ENCODE measurements at places on chromosomes 1 and 21. TPM values are rescaled to one million over a fixed set of nuclear protein-coding genes. Genes with fewer than 3 reads are reported as not detected.

MANEAL gene
- polyA plus RNA-seq: 4.6 TPM

SMG7 gene
- polyA plus RNA-seq: 37.7 TPM

SLC45A3 gene
- polyA plus RNA-seq: 3.3 TPM

PTGER3 gene
- polyA plus RNA-seq: not detected

ZSCAN20 gene
- polyA plus RNA-seq: 1.3 TPM

FOXD3 gene
- not detected for polyA plus RNA-seq

KIF2C gene
- polyA plus RNA-seq: 38.0 TPM

CD84 gene
- not detected for polyA plus RNA-seq

TEDDM1 gene
- not detected for polyA plus RNA-seq

TDRD5 gene
- polyA plus RNA-seq: not detected

OR6N1 gene
- polyA plus RNA-seq: not detected

CLCNKA gene
- not detected for polyA plus RNA-seq

PLA2G2D gene
- not detected for polyA plus RNA-seq

RNF11 gene
- 79.5 TPM for polyA plus RNA-seq

GCSAML gene
- polyA plus RNA-seq: not detected

GPR52 gene
- not detected for polyA plus RNA-seq

TAF13 gene
- polyA plus RNA-seq: 21.9 TPM

CYP4X1 gene
- polyA plus RNA-seq: 0.22 TPM
